ENCODE measurements at places on chromosomes 6 and 20.

DNA sequence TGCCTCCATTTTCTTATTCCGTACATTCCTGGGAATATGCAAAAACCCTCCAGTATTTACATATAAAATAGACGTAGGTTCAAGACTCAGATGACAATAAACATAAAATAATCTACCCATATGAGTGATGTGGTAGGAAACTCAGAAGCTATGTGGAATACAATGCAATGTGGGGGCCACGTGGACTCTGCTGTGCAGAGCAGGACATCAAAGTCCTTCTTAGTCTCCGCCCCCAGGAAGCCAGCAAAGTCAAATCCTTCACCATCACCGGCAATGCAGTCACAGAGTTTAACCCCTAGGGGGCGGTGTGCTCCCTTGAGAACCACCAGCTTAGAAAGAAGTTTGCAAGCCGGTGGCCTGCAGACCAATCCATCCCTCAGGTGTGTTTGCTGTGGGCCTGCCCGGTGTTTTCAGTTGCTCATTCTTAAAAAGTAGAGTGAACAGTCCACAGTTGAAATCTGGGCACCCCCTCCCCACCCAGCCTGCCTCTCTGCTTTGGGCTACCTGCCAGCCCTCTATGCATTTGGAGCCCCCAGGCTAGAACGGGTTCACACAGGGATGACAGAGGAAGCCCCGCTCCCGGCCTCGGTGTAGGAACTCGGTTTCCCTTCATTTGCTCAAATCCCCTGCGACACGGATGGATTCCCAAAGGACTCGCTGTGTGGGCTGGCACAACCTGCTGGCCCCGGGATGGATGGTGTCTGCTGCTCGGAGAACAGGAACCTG is 59.9 kb downstream of the SULF2 start:
- peak; percentile 88 for DNase-seq

- no peak for DNase-seq
Observed at GRCh38 chr6:131868836-131869235, 61.0 kb downstream of the ENPP1 start.

DNA sequence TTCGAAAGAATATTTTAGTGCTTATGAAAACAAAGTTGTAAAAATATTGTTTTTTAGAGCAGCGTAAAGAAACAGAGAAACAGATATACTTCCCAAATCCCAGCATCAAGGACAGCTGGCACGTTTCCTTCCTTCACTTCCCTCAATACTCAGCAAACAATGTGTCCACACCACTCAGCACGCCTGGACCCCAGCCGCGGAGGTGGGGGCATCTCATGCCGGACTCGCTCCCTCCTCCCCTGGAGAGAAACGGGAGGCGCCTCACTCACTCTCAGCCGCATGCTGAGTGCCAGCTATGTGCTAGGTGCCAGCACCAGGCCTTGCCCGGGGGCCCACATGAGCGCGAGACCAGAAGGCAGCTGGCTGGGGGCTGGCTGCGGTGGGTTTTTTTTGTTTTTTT is 34.7 kb downstream of the SLC2A4RG start:
- DNase-seq: no peak

DNA sequence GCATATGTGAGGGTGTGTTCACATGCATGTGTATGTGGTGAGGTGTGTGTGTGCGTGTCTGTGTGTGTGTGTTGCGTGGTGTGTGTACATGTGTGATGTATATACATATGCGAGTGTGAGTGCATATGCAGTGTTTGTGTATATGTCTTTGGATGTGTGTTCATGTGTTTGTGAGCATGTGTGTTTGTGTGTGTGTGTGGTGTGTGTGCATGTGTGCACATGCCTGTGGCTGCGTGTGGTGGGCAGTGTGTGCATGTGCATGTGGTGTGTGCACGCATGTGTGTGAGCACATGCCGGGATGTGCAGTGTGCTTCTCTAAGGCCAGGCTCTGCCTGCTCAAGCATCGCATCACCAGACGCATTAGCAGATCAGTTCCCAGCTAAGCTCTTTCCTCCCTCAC is 5.7 kb downstream of the THBS2 start:
- no peak for DNase-seq

DNA sequence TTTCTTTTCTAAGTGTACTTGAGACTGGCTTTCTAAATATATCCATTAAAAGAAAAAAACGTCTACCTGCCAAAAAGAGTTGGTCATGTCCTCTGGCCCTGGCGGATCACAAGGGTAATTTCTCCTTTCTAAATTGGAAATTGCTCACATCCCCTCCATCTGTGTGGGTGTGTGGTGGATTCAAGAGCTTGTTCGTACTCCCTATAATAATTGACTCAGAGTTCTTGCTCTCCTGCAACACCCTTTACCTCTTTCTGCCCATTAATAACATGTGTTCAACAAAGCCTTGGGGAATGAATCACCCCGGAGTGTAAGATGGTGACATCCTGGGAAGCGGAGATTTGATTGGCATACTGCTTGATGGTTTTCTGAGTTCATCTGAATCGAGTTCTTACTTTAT is 263.8 kb downstream of the ALDH8A1 start:
- no peak for DNase-seq

GRCh38 chr6:148805777-148806176 is 58.9 kb downstream of the UST start:
- DNase-seq: no peak

- DNase-seq: peak; percentile 44
Observed at GRCh38 chr6:118705544-118706491, 54.4 kb upstream of the CEP85L start.

DNA sequence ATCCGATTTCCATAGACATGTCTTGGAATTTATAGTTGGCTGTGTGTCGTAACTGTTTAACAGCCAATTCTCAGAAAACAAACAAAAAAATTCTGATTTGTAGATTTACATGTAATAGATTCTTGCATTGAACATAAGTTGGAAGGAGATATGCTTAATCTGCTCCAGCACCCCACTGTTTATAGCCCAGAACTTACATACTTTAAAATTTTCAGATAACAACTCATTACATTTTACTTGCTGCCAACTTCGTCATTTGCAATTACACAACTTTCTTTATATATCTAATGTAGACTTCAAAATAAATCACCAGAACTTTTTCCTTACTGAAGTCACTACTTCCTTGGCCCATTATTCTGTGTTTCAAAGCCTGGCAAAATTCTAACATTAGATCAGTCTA is 472.3 kb upstream of the EYS start:
- no peak for DNase-seq

DNA sequence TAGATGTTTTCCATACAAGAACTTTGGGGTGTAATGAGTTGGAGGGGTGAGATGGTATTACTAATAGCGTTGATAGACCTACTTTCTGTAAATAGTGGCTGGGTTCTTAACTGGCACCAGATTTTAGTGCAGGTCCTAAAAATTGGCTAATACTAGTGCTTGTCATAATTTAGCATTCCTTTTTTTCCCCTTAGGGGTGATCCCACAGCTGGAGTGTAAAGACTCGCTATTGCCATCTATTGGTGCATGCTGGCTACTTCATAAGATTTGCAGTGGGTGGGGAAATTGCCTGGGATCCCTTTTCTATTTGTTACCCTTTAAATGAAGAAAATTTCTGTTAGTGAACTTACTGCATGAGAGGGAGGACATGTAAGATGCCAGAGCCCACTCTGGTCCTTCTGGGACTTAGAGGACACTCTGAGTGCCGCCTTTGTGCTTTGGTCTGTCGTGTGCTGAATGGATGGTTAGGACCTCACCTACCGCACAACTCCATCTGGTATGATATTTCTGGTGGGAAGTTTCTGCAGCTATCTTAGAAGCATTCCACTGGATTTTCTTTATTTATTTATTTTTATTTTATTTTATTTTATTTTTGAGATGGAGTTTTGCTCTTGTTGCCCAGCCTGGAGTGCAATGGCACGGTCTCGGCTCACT is 195.5 kb downstream of the JARID2 start:
- DNase-seq: peak; percentile 69

GRCh38 chr6:33799454-33800113 is 4.2 kb downstream of the MLN start:
- no peak for DNase-seq

DNA sequence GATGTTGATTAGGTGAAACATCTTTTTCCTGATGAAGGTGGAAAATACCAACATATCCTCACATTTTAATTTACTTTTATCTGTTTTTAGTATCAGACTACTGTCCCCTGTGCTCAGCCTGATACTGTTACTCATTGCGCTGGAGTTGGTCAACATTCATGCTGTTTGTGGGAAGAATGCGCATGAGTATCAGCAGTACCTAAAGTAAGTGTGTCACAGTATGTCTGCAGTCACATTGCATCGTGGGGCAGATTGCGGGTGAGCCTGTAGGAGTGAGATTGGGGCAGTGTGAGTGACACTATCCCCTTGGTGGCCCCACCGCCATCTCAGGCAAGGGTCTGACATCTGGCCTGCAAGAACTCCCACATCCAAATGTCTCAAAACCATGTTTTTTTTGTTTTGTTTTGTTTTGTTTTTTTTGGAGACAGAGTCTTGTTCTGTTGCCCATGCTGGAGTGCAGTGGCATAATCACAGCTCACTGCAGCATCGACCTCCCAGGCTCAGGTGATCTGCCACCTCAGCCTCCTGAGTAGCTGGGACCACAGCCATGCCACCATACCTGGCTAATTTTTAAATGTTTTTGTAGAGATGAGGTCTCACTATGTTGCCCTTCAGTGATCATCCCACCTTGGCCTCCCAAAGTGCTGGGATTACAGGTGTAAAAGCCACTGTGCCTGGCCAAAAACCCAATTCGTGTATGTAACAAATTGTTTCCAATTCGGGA is 27.8 kb downstream of the ERMARD start:
- DNase-seq: no peak

- no peak for DNase-seq
Observed at GRCh38 chr20:5143851-5144250, 17.0 kb downstream of the CDS2 start.

GRCh38 chr6:154535147-154535546 is 24.7 kb upstream of the CNKSR3 start:
- DNase-seq: no peak

GRCh38 chr6:104885518-104886043 is 25.9 kb upstream of the HACE1 start:
- no peak for DNase-seq

DNA sequence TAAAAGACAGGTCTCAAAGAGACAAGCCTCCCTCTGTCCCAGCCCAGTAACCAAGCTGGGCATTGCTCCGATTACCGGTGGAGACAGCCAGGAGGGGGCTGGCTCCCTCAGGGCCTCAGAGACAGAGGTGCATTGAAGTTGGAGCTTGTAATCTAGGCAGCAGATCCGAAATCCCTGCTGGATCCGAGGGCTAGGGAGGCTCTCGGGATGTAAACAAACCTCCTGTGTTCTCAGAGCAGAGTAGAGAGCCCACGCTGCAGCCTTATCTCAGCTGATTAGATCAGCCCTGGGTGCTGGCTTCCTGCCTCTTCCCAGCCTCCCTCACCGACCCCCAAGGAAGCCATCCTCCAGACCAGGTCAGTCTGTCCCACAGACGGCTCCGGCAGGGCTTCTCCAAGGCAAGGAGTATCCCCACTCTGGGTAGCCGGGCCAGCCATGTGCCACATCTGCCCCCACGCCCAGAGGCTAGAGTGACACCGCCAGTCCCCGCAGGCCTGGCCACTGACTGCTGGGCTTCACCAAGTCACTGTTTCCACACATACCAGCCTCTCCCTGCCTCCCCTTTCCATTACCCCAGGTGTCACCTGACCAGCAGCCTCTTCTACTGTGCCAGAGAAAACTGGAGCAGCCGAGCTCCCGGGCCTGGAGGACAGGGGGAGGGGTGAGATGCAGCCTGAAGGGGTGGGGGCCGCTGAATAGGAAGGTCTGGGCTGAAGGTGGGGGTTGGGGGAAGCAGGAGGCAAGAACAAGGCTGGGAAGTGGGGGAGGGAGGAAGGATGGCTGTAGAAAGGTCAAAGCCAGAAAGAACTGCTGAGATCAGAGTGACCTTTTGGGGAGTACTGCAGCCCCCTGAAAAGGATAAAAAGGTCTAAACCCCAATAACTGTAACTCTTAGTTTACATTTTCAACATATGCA is 6.0 kb downstream of the SDC4 start:
- peak; percentile 52 for DNase-seq

GRCh38 chr6:4516206-4516605 is 260.0 kb upstream of the CDYL start:
- no peak for DNase-seq

GRCh38 chr6:75602246-75603105 is 796 bp downstream of the SENP6 start:
- DNase-seq: peak; percentile 80

DNA sequence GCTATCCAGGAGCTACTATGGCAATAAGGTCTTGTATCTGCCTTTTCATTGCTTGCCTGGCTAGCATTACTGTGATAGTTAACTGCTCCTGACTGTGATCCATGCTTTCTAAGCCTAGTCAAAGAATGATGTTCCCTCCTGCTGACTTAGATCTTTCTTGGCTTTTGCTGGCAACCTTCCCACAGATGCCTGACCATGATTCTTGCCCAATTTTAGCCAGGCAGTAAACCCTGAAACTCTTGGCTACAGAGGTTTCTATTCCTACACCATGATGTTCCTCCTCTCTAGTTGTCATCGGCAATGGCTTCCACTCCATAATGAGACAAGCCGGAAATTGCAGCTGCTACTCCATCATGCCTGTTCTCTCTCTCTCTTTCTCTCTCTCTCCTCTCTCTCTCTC is 238.1 kb downstream of the HAO1 start:
- no peak for DNase-seq

DNA sequence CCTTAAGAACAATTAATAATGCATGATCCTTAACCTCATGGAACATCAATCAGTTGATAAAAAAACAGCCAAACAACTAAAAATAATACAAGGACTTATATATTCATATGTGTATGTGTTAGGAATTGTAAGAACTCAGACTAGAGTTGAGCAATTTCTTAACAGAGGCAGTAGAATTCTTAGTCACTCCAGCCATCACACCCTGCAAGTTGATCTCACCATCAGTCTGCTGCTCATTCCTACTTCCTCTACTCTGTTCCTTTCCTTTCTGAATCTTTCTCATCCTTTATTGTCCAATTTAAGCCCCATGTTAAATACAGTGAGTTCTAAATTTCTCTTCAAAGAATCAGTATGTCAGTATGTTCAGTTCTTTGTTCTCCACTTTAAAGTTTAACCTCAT is 2.6 kb downstream of the ZNF165 start:
- DNase-seq: no peak

DNA sequence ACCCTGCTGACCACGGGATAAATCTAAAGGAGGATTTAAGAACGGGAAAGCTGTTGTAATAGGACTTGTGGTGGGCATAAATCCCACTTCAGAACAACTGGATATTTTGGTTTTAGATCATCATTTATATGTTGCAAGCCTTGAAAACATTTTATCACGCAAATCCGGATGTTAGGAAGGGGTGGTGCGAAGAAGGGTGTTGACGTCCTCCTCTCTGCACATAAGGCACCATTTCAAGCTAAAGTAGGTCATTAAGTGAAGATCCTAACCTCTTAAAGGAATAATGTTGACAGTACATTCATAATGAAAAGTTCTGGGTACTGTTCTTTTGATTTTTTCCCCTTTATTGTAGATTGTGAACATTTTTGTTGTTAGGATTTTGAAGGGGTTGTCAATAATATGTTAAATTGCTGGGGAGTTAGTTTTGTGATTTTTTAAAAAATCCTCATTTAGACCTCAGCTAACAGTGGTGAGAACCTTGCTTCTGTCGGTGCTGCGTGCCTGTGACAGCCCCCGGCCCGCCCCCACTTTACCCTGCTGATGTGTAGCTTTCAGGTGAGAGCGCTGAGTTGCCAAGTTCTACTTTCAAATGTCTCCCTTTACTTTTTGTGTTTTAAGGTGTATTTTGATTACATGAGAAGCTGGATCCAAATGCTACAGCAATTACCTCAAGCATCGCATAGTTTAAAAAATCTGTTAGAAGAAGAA is 88.8 kb downstream of the MAP3K4 start:
- DNase-seq: no peak

GRCh38 chr6:111439171-111439570 is 43.8 kb downstream of the REV3L start:
- DNase-seq: no peak

- no peak for DNase-seq
Observed at GRCh38 chr6:15253203-15254022, 7.5 kb downstream of the JARID2 start.

Data from neural progenitor cell (in vitro differentiated cells).